Activated CD4-positive, alpha-beta memory T cell treated with anti-CD3 and anti-CD28 coated beads, Interleukin-2, amount 10 ng/mL, durations not matched to agents 7 days and 5 days (primary cell): ENCODE measurements at places on chromosomes 3 and 15.

- no peak for DNase-seq
These were observed 30.3 kb downstream of the HCLS1 start for GRCh38 chr3:121630355-121630754.

DNA sequence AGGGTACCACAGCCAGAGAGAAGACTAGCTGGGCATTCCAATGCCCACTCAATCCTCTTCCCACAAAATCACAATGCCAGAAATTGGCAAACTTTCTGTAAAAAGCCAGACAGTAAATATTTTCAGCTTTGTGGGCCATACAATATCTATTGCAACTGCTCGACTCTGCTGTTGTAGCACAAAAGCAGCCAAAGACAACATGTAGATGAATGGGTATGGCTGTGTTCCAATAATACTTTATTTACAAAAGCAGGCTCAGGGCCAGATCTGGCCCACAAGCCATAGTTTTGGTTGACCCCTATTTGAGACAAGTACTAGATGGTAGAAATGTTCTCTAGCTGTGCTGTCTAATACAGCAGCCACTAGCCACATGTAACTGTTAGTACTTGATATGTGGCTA lies 330.9 kb downstream of the ERC2 start:
- DNase-seq, result no peak

DNA sequence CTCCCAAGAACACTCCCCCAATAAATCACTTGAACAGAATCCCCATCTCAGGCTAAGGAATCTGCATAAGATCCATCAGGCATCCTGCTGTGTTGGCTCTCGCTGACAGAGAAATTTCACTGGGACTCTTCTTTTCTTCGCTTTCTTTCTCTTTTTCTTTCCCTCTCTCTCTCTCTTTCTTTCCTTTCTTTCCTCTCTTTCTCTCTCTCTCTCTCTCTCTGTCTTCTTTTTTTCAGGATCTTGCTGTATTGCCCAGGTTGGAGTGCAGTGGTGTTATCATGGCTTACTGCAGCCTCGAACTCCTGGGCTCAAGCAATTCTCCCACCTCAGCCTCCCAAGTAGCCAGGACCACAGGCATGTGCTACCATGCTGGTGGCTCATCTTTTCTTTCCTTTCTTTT lies 4.5 kb upstream of the SLC28A1 start:
- no peak for DNase-seq

- no peak for DNase-seq
These were observed 134.4 kb upstream of the SKOR1 start for GRCh38 chr15:67690936-67691335.
